ENCODE measurements at places on chromosomes 7 and 10.

DNA sequence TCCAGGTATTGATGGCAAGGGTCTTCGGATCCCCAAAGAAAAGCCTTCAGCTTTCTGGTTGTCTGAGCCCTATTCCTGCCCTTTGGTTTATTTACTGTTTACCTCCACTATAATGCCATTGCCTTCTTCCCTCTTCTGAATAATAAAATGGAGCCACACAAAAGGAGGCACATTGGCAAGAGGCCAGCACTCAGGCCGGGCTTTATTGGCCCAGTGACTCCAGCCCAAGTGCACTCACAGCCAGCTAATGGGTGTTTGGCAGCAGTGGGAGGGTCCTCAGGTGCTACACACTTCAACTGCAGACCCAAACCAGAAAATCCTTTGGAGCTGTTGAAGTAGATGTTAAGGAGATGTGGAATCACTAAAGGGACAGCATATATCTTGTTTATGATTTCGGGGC is 336.0 kb downstream of the PLXNA4 start:
- DNase-seq, result no peak

GRCh38 chr7:26619348-26619984 is 244.9 kb downstream of the SKAP2 start:
- DNase-seq, result no peak

DNA sequence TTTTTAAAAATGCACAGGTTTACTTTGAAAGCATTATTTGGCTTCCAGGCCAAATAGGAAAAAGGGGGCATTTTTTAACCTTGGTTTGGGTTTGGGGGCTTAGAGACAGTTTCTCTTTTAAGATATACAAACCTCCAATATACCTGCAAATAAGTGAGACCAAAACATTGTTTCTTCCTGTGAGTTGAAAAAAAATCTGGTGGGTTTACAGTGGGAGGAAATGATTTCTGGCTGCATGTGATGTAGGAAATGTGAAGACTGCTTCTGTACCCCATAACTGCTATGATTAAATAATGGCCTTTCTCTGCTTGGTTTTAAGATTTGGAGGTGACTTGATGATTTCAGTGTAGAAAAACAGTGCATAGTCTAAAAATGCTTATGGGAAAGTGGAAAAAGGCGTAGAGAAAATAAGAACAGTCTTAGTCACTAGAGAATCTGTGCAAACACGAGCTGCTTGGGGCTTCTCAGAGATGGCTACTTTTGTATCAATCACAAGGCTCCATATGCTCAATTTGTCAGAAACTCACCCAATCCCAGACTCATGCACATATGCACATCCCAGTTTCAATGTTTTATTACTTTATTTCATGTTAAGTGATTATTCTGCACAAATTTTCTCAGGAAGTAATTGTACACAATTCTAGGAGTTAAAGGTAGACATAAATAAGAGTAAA is 22.1 kb upstream of the PRKCQ start:
- no peak for DNase-seq

GRCh38 chr10:943334-944033 is 12.0 kb upstream of the LARP4B start:
- DNase-seq, result no peak

GRCh38 chr10:68082872-68083271 is 7.8 kb upstream of the HERC4 start:
- DNase-seq, result no peak

DNA sequence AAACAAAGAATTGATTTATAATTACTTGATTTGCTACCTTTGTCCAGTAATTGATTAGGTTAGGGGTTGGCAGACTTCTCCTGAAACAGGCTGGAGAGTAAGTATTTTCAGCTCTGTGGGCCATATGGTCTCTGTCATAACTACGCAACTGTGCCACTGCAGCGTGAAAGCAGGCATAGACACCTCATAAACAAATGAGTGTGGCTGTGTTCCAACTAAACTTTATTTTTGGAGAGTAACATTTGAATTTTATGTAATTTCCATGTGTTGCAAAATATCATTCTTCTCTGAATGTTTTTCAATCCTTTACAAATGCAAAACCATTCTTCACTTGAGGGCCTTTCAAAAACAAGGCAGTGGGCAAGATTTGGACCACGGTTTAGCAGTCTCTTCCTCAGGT is 76.9 kb downstream of the GALNT17 start:
- DNase-seq, result no peak

- DNase-seq, result no peak
Observed at GRCh38 chr7:127802845-127803244, 150.9 kb downstream of the SND1 start.
